ENCODE measurements at places on chromosomes 2 and 18.

- no peak for DNase-seq
These were observed 269.7 kb upstream of the APCDD1 start for GRCh38 chr18:10184776-10185175.

DNA sequence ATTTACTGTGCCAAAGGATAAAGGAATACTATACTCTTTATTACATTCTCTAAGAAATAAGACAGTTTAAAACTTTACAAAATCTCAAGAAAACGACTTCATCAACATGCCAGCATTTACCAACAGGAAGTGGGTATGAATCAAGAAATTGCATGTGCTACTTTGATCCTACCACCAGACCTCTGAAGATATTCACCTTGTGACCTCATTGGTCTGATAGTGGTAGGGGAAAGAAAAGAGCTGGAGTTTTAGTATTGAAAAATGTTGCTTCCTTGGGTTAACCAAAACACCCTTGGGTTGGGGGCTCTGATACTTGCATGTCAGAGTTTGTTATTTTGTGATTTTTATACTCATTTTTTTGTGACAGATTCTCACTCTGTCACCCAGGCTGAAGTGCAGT is 84.1 kb upstream of the LPIN2 start:
- no peak for DNase-seq

DNA sequence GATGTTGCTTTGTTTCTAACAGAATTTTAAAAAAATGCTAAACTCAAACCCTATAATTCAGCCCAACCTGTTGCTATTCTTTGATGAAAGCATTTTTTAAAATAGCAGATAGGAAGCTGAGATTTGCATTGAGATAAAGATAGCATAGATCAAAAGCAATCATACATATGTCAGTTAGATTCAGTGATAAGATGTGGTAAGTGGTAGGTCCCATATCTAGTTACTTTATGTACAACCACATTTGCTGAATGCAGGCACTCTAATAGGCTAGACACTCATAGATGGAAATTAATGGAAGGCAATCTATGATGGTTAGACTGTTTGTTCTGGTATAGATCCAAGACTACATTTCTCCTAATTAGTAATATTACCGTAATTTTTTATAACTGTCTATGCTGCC is 27.2 kb upstream of the C1D start:
- DNase-seq: no peak

GRCh38 chr2:44547718-44548117 is 186.0 kb downstream of the CAMKMT start:
- no peak for DNase-seq

- DNase-seq: no peak
These were observed 6.4 kb upstream of the IMP4 start for GRCh38 chr2:130336150-130336876.

DNA sequence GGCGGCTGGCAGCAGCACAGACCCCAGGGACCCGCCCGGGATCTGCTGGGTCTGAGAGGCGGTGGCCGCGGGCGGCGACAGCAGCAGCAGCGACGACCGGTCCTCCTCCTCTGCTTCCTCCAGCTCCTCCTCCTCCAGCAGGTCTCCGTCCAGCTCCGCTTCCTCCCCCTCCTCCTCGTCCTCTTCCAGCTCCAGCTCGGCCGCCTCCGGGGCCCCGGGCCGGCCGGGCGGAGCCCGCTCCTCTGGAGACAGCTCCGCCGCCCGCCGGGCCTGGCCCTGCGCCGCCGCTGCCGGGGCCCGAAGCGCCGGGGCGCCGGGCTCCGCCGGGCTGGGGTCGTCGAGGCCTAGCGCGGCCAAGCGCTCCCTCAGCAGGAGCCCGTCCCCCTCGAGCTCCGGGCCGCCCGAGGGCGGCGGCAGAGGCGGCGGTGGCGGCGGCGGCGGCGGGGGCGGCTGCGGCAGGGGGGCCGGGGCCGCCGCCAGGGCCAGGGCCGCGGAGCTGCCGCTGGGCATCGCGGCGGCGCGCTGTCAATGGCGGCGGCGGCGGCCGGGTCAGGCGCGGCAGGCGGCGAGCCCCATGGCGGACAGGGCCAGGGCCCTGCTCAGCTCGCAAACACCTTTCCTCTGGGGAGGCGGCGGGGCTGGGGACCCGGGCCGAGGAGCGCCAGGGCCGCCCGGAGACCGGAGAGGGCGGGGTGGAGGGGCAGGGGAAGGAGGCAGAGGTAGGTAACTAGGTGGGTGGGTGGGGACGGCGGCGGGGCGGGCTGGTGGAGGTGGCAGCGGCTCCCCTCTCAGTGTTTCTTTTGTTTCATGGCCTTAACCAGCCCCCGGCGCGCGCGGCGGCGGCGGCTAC is 445 bp downstream of the MEX3C start:
- DNase-seq: no peak

DNA sequence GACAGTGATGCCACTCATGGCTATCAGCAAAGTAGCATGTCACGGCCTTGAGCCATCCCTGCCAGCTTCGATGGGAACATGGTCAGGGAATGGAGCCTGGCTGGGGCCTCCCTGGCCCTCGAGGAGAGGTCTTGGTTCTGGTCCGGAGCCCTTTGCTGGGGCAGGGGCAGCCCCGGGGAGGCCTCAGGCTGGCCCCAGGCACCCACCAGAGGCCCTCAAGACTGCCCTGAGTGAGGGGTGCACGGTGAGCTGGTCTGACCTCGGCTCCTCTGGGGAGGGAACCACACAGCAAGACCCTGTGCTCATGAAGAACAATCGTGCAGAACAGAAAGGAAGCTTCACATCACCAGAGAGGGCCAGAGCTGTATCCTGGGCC is 75.2 kb upstream of the OTOS start:
- no peak for DNase-seq

DNA sequence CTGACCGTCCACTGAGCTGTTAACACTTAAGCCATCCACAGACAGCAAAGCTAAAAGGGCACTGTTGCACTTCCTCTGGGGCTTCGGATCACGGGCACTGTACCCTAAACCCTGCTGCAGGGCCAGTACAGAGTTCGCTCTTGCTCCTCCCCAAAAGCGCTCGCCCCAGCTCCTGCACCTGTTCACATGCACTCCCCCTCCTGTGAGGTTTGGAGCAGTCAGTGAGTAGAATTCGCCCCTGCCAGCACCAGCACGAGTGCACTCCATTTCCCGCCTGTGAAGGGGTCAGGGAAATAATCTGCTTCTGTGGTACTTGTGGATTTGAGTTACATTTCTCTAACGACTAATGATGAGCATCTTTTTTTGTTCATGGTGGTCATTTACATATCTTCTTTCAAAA is 158.8 kb downstream of the PTPRM start:
- DNase-seq: no peak

DNA sequence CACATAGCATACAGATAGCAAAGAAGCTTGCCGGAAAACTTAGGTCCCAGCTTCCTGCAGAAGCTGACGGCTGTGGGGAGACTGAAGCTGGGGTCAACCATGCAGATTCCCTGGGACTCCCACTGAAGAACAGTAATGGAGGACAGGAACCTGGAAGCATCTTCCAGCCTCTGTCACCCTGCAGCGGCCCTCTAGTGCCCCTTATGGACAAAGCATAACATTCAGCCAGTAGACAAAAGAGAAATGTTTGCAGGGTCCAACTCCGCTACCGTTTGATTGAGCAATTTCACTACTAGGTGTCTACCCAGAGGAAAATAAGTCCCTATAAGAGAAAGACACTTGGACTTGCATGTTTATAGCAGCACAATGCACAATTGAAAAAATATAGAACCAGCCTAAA is 460.6 kb downstream of the CNTNAP5 start:
- DNase-seq: no peak

DNA sequence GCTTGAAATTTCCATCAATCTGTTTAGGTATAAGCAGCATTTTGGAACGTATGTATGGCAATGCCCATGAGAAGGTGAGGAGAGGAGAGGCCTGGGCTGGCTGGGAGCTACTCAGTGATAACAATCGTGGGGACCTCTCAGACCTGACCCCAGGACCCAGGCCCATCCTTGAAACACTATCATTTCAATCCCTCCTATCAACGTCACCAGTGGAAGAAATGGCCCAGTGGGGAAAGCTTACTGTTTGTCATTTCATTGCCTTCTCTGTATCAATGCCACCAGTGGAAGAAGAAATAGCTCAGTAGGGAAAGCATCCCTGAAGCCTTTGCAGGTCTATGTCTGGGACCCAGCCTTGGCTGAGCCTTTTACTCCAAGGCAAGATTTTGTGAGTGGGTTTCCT is 44.8 kb downstream of the ASB18 start:
- DNase-seq: no peak
